Hepatocyte (in vitro differentiated cells): ENCODE measurements at places on chromosomes 7 and 10. TPM values are rescaled to one million over a fixed set of nuclear protein-coding genes. Genes with fewer than 3 reads are reported as not detected.

The TMEM26 gene
- total RNA-seq: 2.2 and 3.3 TPM in 2 replicates

The PAPOLB gene
- not detected in 2 replicates for total RNA-seq

The PLCE1 gene
- 10.8 TPM in 2 replicates for total RNA-seq

The HNRNPF gene
- 186 and 217 TPM in 2 replicates for total RNA-seq
